ENCODE measurements at places on chromosomes 5 and 9. TPM values are rescaled to one million over a fixed set of nuclear protein-coding genes. Genes with fewer than 3 reads are reported as not detected.

- H3K4me3 ChIP-seq: no peak overlapping the region
- no peaks in the 10 kb centered on the region for H3K27me3 ChIP-seq
- no peaks in the 10 kb centered on the region for H3K36me3 ChIP-seq
- H3K27ac ChIP-seq: no peak overlapping the region
- no peak for DNase-seq
Observed at GRCh38 chr5:2680979-2681378, 70.5 kb downstream of the IRX2 start.

The HK3 gene
- polyA plus RNA-seq: 7.5 TPM

The SPATA31A3 gene
- not detected for polyA plus RNA-seq

The SAXO1 gene
- not detected for polyA plus RNA-seq

The PCDHA9 gene
- polyA plus RNA-seq: not detected
